ENCODE measurements at places on chromosomes 5 and 9.

DNA sequence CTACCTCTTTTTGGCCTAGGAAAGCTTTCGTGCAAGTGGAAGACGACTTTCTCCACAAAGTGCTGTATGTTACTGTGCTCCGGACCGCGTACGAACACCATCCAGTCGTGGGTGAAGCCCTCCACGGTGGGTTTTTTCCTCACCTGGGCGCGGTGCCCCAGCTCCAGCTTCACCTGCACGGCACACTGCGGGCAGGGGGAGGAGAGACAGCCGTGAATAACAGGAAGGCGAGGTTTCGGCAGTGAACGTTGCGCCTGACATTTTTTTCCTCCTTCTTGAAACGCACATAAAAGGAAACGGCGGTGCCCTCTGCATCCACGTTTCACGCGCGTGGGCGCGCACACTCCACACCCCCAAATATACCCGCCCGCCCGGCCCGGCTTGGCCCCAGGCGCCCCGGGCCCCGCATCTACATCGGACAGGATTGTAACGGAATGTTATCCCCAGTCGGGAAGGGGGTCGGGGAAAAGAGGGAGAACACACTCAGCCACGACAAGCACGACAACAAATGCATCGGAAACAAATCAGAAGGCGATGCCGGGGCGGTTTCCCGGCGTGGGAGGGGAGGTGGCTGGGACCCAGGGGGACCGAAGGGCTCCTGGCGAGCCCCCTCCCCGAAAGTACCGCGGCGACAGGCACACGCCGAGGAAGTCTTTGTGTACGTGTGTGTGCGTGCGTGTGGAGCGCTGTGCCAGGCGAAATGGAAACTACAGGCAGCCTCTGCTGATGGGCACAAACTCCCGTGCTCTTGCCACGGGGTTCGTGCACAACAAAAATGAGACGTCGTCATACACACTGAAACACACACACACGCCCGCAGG lies 1.4 kb downstream of the MLLT3 start:
- DNase-seq = no peak

DNA sequence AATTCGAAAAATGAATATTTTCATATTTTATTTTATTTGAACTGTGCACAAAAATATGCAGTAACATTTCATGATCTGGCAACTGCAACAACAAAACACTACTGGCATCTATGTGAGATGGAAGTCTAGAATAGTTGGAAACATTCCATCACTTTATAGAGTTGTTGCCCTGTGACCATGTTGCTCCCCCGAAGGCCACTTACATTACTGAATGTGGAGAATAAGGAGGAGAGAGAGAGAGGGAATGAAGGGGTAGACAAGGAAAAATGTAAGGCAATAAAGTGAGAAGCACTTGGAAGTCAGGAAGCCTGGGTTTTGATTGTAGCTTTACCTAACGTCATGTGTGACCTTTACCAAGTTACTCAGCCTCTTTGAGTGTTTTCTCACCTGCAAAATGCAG lies 437.2 kb upstream of the EDIL3 start:
- no peak for DNase-seq

DNA sequence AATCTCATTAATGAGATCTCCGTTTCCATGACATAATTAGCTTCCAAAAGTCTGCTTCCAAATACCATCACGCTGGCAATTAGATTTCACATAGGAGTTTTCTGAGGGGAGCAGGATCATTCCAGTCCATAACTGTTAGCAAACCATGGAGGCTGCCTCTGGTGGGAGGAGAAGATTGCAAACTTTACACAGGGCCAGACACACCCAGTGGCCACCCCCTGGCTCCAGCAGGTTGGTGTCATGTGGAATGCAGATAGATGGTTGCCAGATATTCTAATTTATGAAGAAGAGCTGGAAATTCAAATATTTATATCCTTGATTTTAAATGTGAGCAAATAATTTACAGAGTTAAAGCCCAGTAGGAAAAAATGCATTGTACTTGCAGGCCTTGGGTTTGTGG lies 164.2 kb downstream of the ICE1 start:
- DNase-seq = no peak

GRCh38 chr9:99169982-99170761 lies 51.6 kb downstream of the ALG2 start:
- no peak for DNase-seq

DNA sequence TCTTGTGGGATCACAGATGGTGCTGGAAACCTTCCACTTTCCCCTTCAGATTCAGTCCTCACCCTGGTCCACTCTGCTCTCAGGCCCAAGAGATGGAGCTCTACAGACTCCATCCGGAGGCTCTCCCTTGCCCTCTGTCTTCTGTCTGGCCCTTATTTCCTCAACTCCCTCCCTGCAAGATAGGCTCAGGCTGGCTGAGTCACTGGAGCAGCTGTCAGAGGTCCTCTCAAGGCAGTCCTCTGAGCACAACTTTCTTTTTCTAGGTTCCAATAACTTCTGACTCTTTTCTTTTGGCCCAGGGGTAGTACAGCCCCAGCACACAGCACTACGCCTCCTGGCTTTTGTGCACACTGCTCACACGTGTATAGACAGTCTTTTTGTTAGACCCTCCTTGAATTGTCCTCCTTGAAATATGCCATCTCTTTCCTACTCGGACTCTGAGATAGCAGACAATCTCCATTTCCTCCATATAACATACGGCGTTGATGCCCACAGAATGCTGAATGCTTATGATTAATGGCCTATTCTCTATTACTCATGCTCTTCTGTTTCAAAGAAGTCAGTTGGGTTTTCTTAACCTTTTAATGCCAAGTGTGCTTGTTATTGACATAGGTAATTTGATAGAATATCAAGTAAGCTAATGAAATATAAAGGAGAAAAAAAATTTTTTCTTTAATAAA lies 193.1 kb downstream of the SLC12A2 start:
- DNase-seq = no peak

GRCh38 chr5:150042459-150042858 lies 41.9 kb downstream of the HMGXB3 start:
- no peak for DNase-seq

DNA sequence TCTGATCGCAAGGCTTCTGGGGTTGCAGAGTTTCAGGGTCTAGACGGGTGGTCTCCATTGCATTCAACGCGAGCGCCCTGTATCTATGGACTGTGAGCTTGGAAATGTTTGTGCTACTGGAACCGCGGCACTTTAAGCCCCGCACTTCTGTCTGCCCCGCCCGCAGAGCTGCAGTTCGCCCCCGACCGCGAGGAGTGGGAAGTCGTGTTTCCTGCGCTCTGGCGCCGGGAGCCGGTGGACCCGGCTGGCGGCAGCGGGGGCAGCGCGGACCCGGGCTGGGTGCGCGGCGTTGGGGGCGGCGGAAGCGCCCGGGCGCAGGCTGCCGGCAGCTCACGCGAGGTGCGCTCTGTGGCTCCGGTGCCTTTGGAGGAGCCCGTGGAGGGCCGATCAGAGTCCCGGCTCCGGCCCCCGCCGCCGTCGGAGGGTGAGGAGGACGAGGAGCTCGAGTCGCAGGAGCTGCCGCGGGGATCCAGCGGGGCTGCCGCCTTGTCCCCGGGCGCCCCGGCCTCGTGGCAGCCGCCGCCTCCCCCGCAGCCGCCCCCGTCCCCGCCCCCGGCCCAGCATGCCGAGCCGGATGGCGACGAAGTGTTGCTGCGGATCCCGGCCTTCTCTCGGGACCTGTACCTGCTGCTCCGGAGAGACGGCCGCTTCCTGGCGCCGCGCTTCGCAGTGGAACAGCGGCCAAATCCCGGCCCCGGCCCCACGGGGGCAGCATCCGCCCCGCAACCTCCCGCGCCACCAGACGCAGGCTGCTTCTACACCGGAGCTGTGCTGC lies 1.0 kb downstream of the ADAMTS19 start:
- DNase-seq = no peak

GRCh38 chr9:28539434-28540070 lies 966.3 kb upstream of the C9orf72 start:
- peak; percentile 21 for DNase-seq

GRCh38 chr9:137520614-137521404 lies 29.4 kb downstream of the PNPLA7 start:
- DNase-seq = no peak

DNA sequence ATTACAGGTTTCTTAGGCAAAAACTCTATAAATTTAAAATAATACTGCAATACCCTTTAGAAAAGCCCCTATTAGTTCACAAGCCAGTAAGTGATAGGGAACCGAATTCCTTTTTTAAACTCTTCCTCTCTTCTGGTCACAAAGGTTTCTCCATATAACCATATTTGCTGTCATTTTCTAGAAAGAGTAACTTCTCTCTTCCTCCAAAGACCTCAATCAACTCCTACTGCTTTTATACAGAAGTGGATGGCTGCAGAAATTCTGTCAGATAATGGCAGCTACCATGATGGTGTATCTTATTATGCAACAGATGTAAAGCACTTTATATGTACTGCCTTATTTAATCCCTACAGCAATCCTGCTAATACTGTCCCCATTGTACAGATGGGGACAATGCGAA lies 6.2 kb downstream of the TUT7 start:
- DNase-seq = no peak

DNA sequence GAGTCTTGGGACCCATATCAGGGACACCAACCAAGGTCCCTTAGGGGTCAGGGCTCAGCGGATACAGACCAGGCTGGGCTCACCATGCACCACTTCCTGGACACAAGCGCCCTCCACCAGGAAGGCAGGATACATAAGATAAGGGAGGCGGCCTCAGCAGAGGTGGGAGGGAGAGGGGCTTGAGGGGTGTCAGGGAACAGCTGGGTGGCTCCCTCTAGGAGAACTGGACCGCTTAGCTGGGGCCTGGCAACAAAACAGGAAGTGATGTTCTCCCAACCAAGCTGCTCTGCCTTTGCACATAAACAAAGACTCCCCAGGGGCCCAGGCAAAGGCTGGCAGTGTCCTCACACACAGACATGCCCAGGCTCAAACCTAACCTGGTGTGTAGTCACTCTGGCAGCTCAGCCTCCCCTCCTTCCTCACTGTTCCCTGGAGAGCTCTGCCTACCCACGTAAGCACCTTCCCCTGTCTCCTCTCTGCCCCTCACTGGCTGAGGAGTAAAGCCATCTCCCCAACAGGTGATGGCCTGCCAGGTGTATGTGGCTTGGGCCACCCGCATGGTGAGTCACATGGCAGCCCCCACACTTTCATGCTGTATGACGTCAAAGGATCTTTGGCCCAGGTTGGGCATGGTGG lies 5.8 kb upstream of the BICD2 start:
- DNase-seq = peak; percentile 96

DNA sequence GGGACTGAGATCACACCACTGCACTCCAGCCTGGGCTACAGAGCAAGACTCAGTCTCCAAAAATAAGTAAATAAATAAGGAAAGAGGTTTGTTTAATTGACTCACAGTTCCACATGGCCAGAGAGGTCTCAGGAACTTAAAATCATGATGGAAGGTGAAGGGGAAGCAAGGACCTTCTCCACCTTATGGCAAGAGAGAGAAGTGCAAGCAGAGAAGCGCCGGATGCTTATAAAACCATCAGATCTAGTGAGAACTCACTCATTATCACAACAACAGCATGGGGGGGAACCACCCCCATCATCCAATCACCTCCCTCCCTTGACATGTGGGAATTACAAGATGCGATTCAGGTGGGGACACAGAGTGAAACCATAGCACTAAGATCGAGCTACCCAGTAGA lies 22.8 kb upstream of the RGMB start:
- DNase-seq = no peak

GRCh38 chr5:138890644-138891043 lies 15.5 kb upstream of the LRRTM2 start:
- DNase-seq = no peak

GRCh38 chr5:86374611-86375010 lies 243.1 kb upstream of the COX7C start:
- DNase-seq = no peak

- no peak for DNase-seq
Observed at GRCh38 chr9:95075700-95076099, 241.8 kb downstream of the FANCC start.

GRCh38 chr5:139574641-139575312 lies 13.6 kb downstream of the UBE2D2 start:
- no peak for DNase-seq

DNA sequence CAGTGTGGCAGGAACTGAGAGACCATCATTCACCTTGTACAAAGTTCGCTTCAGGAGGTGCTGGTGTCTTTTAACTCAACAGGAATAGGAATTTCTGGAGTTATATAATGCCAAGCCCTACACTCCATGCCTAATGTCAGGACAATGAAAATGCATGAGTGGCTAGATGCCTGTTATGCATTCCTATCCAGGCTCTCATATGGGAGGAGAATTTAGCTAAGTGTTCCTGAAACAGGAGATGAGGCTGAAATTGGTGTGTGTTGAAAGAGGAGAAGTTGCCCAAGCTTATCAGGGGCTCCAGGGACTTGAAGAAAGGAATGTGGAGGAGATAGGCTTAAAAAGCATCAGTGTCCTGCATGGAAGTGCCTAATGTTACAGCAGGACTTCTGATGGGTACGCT lies 26.8 kb upstream of the PRUNE2 start:
- DNase-seq = no peak

DNA sequence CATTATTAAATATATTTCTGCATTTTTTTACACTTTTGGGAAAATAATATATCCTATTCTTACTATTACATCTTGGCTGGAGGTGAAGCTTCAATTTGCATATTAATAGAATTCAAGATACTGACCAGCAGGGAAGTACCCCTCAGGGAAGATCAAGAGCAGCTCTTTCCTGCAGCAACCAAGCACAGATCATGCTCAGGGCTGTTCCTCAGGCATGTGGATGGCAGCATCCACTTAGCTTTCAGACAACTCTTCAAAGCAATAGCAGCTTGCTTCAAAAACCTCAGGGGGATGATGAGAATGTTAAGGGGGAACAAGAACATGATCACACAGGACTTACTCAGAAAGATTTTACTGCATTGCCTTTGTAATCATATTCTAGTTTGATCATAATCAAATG lies 731.8 kb downstream of the SEMA5A start:
- no peak for DNase-seq

DNA sequence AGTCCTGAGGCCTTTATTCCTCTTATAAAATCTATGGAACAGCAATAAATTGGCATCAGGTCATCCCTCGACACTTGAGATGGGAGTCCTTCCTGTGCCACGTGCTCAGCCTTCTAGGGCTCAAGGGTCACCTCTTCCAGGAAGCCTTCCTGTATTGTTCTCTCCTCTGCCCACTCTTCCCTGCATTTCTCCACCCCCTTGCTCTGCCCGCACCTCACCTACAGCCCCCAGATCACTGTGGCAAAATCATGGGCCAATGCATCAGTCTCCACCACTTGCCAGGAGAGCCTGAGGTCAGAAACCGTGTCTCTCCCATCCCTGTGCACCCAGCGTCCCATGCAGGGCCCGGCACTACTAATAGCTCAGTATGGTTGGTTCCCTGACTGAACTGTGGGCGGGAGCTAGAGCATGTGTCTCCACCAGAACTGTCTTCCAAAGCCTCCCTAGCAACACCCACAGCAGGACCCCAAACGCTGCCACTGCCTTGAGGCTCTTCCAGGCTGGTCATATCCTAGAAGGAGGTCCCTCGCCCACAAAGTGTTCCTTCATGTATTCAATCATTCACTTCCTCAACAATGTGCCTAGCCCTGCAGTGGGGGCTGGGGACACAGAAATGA lies 13.5 kb downstream of the DUSP1 start:
- no peak for DNase-seq

Data from NCI-H2171 (cell line).